ENCODE measurements at places on chromosomes 12 and 14.
A peak's percentile ranks its signal among the peaks of the same experiment; 100 is the strongest.

GRCh38 chr12:111792155-111792855 is 25.6 kb downstream of the ALDH2 start:
- no peak for DNase-seq

DNA sequence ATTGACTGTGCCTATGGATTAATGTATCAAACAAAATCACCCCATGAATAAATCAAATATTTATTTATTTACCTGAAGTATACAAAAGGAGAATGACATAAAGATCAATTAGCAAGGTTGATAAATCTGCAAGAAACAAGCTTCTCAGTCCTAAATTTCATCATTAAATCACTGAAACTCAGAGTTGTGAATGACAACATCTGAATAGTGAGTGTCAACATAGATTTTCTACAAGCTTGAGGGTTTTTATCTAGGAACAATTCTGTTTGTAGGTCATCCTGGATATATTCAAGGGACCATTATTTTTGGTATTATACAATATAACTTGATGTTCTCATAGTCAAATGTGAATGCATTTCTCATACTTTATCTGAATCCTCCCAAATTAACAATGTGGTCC is 17.4 kb upstream of the KLRF1 start:
- no peak for DNase-seq

DNA sequence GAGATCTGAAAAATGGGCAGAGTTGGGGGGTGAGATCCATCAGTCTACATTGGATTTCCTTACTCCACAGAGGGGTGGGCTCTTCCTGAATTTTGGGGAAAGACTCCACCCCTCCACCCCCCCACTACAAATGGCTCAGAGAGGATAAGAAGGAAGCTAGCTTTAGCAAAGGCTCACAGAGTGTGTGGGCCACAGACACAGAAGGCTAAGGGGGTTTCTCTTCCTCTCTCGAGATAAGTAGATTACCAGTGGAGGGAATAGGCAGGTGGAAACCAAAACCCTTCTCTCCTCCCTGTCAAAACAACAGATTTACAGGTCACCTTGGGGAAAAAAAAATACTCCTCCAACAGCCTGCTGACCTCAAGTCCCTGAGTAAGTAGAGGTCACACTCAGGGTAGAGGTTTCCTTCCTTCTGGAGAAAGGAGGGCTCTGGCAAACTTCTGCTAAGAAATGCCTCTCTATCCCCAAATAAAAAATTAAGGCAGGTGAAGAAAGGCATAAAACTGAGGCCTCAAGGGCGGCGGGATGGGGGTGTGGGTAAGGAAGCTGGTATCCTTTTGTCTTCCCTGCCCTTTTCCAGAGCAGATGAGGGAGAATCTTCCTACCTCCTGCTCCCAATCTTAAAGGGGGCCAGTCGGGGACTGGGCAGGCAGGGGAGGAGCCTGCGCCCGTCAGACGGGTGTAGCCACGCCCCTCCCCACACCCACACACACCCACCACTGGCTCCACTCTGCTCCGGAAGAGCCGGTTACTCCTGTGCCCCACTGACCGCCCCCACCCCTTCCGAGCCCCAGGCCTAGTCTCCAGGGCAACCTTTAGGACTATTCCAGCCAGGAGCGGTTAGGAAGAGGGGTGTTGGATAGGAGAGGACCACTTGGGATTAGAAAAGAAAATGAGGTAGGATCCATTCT is 1.9 kb upstream of the BAZ2A start:
- DNase-seq, result no peak

GRCh38 chr12:57476162-57476992 is 3.3 kb downstream of the ARHGAP9 start:
- DNase-seq, result peak; percentile 57

DNA sequence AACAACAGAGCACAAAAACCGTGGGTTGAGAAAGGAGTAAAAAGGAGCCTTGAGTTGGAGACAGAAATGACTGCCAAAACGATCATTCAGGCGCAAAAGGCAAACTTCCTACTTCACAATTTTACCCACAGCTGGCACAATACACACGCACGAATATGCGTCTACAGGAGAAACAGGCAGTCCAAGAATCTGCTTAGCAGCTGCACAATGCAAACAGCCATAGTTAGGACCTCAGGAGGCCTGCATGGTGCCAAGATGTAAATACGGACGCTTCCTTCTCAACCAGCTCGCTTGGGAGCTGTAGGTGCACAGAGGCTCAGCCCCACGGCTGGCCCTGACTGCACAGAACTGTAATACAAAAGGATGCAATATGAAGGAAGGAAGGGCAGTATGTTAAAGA is 250.1 kb upstream of the CAND1 start:
- no peak for DNase-seq

GRCh38 chr12:79886917-79887519 is 47.9 kb downstream of the PPP1R12A start:
- DNase-seq, result no peak

- DNase-seq, result no peak
These were observed 366.0 kb upstream of the RGS6 start for GRCh38 chr14:71566276-71566675.

DNA sequence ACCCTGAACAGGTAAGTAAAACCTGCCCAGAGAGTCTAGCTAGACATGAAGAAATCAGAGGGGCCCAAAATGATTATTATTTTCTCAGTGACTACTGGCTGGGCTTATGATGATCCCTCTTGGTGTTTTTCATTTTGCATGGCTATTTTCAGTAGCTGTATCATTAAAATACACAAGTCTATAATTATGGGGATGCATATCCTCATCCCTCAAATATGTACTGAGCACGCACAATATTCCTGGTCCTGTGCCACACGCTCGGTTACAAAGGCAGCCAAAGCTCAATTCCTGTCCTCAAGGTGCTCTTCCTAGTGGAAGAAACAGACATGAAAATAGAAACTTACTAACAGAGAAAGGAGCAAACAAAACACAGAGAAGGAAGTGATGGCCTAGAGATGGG is 180.0 kb downstream of the DAD1 start:
- no peak for DNase-seq

- DNase-seq, result no peak
These were observed 17.3 kb upstream of the KCNA1 start for GRCh38 chr12:4892418-4892817.

GRCh38 chr12:92495108-92495507 is 207.7 kb upstream of the PLEKHG7 start:
- no peak for DNase-seq

GRCh38 chr12:9325471-9325870 is 117.3 kb upstream of the PZP start:
- DNase-seq, result no peak

DNA sequence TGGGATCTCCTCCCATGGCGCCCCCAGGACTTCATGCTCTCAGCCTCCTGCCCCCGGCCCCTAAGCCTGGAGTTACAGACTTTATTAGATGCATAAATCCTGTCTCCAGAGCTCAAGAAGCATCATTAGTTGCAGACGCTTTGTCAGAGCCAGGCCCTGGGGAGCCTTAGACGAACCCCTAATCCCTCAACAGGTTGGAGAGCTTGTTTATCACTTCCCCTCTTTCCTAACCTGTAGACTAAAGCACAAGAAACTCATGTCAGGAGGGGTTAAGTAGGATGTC is 260 bp upstream of the NPFF start:
- no peak for DNase-seq

DNA sequence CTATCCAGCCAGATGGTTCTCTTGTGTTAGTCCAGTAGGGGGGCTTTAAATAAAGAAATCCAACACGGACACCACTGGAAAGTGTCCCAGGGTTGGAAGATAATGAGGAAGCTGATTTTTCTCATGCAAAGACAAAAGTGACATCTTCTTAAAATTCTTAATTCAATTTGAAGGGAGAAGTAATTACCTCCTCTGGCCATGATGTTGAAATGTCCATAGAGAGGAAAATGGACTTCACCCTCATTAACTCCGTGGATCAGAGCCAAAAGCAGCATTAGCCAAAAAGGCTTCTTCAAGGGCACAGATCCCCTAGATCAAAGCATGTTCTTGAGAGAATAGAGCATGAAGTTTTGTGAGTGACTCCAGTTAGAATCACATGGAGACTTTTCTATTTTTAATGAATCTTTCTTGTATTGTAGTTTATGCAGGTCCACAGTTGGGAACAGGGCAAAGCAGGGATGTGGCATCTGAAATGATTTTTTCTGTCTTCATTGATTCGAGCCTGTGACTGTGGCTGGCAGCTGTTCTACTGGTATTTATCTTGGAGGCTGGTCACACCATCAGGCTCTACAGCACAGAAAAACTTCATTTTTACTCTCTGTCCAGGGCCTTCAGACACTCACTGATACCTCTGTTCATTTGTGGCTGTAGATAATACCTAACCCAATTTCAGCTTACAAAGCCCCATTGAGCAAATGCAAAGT is 1002.5 kb downstream of the AACS start:
- no peak for DNase-seq

DNA sequence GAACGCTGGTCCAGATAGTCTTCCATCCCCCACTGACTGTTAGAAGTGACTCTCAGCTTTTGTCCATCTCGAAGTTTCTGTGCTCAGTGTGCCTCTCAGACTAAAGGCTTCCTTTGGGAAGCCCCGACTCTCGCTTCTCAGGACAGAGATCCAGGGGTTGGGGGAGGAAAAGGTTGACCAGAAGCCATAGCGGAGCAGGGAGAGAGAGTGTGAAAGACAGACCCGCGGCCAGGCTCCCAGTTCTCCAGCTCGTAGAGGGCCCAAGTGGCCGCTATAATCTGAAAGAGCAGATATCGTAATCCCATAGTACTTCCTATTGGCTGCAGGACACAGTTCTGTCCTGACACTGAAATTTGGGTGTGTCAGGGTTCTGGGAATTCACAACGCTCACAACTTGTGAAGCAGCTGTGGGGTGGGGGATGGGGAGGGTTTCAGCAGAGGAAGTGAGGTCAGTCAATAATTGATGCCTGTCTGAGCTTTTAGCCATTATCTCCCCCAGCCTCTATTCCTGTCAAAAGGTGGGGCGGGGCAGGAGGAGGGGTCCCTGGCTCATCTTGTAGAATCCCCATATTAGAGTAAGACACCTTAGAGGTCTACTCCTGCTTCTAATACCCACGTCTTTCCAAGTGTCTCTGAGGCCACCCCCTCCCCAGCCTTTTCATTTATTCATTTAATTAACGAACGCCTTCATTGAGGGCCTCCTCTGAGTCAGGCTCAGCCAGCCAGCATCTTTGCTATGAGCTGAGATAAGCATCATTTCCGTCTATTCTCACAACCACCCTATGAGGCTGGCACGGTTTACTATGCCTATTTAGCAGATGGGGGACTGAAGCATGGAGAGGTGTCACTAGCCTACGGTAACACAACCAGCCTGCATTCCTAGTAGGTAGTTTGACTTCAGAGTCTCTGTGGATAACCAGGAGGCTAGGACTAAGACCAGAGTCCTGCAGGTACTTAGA is 1.6 kb upstream of the ACVRL1 start:
- no peak for DNase-seq

- no peak for DNase-seq
These were observed 76.6 kb downstream of the RIN3 start for GRCh38 chr14:92590176-92590575.

- DNase-seq, result no peak
These were observed 350.1 kb downstream of the TMTC2 start for GRCh38 chr12:83036847-83037246.

DNA sequence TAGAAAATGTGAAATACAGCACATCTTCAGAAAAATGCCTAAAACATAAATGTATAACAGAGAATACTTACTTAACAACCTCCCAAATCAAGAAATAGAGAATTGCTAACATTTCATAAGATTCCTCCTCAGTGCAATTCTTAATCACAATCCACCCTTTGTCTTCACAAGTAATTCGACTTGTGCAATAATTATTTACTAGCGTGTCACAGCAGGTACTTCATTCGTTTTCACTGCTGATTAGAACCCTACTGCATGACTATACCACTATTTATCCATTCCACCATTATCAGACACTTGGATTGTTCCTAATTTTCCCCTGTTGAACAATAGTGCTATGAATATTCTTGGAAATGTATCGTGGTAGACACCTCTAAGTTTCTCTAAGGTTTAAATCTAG is 64.9 kb upstream of the BBS10 start:
- DNase-seq, result no peak

DNA sequence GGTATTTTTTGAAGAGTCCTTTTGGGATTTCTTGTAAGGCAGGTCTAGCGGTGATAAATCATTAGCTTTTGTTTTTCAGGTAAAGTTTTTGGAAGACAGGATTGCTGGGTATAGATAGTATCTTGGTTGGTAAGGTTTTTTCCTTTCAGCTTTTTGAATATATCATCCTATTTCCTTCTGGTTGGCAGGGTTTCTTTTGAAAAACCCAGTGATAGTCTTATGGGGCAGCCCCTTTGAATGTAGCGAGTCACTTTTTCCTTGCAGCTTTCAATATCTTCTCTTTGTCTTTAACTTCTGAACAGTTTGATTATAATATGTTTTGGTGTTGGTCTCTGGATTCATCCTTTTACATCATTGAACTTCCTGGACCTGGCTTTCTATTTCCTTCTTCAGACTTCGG is 20.2 kb downstream of the TMX1 start:
- DNase-seq, result no peak

- DNase-seq, result no peak
These were observed 1.9 kb upstream of the DHRS4 start for GRCh38 chr14:23951590-23952201.

GRCh38 chr14:52265253-52265652 is 2.2 kb upstream of the PTGDR start:
- no peak for DNase-seq

GRCh38 chr14:71610149-71610548 is 322.1 kb upstream of the RGS6 start:
- no peak for DNase-seq

- DNase-seq, result no peak
These were observed 9.6 kb upstream of the FOXG1 start for GRCh38 chr14:28756884-28757570.

GRCh38 chr12:56104815-56105608 is 653 bp downstream of the PA2G4 start:
- peak; percentile 26 for DNase-seq

DNA sequence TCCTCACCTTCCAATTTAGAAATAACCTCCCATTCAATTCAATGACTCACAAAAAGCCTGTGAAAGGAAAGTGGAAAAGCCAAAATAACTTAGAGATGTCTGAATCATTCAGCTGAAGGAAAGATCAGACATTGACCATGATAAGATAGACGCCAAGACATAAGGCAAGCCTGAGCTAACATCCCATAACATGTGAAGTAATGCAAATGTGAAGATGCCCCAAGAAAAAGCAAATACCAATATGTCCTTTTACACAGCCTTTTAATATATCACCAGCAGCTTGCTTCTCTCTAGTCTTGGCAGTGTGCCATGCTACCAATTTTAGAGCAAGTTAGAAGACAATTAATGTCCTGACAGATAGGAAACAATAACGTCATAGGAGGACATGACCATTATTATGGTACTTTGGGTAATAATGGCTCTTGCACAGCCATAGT is 2.4 kb upstream of the NUMB start:
- DNase-seq, result no peak

- DNase-seq, result no peak
These were observed 13.7 kb downstream of the HNRNPC start for GRCh38 chr14:21255385-21256101.

DNA sequence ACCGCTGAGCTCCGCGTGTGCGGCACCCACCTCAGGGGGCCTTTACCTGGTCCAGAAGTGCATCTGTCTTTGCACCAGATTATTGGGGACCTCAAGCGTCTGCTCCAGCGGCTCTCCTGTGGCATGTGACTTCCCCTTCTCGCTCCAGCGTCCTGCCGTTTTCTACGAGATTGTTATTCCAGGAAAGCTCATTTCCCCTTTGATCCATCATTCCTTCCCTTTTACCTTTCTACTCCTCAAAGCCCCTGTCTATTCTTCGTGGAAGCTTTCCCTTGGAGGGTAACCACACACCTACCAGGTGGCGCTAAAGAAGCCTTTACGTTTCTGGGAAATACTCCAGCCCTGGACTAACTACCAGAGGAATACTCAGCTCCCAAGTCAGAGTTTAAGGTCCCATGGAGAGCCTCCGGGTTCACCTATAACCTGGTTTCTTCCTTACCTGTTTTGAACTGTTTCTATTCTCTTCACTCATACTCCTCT is 1.5 kb downstream of the FKBP4 start:
- no peak for DNase-seq

All from stimulated activated CD4-positive, alpha-beta T cell treated with anti-CD3 and anti-CD28 coated beads, TNF-alpha, amount 100 ng/mL, for 1 hour (primary cell).